ENCODE measurements at places on chromosomes 3 and 15. TPM values are rescaled to one million over a fixed set of nuclear protein-coding genes. Genes with fewer than 3 reads are reported as not detected.

The FBXO40 gene
- not detected for total RNA-seq

The CCDC13 gene
- 0.28 TPM for total RNA-seq

The CCR3 gene
- total RNA-seq: 0.19 TPM

The ECT2 gene
- total RNA-seq: 38.3 TPM

The CKMT1B gene
- total RNA-seq: not detected

The ST8SIA2 gene
- total RNA-seq: not detected
